Stimulated activated CD8-positive, alpha-beta memory T cell treated with anti-CD3 and anti-CD28 coated beads, Interleukin-12 subunit alpha, Interleukin-12 subunit beta, amount 100 ng/mL, for 1 hour (primary cell): ENCODE measurements at places on chromosomes 4 and X.

DNA sequence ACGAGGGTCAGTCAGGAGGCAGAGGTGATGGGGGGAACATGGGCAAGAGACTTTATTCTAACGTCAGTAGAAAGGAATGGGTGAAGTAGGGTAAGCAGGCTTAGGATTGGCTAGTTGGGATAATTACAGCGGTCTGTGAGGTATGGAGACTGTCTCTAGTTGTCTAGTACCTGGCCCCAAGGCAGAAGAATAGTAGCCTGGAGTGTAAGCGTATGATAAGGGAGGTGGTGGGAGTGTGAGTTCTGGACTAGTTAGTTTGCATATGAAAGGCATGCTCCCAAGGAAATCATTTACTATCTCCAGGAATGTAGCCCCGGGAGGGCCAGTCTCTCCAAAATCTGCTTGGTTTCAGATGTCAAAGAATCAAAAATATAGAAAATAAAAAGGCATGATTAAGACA is 219.6 kb upstream of the ANXA3 start:
- no peak for DNase-seq

GRCh38 chrX:91434351-91435168 is at the start of gene PABPC5:
PABPC5 (plus strand) TSS chrX:91434839; CDS start chrX:91435578, 739 bp downstream.
- no peak for DNase-seq

DNA sequence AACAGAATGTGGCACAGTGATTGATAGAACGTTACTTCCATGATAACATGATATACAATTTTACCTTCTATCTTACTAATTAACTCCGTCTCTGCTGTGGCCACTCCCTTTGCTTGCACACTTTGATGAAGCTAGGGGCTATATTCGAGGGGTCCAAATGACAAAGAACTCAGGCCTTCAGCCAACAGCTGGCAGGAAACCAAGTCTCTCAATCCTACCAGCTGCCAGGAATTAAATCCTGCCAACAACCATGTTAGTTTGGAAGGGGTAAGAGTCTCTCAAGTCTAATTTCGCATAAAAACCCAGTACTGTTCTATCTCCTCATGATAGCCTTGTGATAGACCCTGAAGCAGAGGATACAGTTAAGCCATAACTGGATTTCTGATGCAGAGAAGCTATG is 1122.9 kb upstream of the PCDH10 start:
- DNase-seq = no peak

DNA sequence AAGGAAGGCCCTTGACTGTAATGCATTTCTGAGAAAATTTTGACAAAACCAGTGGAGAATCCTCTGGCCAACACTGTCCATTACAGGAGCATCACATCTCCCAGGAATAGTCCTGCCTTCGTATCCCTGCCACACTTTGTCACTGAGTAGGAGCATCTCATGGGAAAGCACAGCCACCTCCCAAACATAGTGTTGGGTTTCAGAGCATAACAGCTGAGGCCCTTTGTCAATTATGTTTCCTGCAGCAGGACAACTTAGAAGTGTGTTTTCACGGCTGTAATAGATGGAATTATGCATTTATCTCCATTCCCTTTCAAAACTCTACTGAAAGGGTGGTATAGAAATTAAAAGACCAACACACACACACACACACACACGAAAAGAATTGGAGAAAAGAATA is 91.1 kb upstream of the SMAD1 start:
- DNase-seq = no peak

DNA sequence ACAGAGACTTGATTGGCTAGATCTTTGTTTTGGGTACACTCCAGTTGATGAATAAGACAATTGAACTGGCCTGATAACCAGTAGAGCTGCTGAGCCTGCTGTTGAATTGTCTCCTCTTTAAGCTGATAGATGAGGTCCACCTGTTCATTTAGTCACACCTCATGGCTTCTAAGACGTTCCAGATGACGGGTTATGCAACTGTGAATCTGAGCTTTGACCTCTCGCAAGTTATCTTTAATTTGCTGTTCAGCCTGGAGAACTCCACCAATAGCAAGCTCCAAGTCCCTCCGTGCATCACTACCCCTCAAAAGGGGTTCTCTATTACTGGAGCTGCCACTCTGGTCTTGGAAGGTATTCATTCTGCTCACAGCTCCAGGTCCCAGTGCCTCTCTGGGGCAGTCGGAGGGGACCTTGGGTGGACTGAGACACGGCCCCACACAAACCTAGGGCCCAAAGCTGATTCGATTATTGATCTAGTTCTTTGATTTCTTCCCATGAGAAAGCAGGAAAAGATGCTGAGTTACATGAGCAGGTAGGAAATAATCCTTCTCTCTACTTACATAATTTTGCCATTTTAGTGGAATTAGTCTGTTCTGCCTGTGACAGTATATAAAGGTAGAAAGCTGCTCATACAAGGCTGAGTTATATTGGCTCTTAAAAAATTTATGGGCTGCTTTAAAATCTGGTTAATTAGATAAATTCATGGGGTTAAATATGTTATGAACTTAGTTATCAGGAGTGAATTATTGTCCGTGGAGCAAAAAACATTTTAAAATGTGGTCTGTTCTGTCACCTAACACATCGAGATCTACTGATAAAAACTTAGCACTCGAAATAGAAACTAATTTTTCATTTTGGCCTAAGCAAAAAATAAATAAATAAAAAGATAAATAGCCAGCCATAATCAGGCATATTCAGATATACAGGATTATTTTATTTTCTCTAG is 6.8 kb downstream of the MMAA start:
- DNase-seq = no peak
